ENCODE measurements at places on chromosomes 5 and 9.

DNA sequence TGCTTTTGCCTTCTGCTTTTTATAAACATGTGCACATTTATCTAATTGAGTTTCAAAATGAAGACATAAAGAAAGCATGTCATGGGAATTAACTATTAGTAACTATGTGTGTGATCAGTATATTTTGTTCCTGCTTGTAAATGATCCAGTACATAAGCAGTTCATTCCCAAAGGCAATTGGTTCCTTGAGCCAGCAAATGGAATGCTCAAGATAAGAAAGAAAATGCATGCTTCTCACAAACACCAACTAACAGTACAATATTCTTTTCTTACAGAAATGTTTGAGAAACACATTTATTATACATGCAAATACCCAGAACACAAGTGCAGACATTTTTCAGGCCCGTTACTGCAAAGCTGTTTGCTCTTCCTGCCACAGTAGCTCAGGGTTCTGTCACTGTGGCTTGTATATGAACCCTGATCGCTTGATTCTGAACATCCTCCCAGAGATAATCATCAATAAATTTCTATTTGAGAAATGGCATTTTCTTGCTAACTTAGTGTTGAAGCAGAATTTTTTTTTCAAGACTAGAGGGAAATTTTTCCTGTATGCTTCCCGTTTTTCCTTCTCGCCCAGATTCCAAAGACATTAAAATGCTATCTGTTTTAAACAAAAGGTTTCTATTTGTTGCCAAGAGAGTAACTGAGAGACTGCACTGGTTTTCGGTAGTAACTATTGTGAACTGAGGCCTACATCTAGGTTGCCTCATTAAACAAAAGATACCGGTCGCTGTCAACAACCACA, 1.9 kb downstream of the GNAQ start:
- DNase-seq: no peak

GRCh38 chr5:91328743-91329142, 54.4 kb downstream of the ARRDC3 start:
- DNase-seq: no peak

DNA sequence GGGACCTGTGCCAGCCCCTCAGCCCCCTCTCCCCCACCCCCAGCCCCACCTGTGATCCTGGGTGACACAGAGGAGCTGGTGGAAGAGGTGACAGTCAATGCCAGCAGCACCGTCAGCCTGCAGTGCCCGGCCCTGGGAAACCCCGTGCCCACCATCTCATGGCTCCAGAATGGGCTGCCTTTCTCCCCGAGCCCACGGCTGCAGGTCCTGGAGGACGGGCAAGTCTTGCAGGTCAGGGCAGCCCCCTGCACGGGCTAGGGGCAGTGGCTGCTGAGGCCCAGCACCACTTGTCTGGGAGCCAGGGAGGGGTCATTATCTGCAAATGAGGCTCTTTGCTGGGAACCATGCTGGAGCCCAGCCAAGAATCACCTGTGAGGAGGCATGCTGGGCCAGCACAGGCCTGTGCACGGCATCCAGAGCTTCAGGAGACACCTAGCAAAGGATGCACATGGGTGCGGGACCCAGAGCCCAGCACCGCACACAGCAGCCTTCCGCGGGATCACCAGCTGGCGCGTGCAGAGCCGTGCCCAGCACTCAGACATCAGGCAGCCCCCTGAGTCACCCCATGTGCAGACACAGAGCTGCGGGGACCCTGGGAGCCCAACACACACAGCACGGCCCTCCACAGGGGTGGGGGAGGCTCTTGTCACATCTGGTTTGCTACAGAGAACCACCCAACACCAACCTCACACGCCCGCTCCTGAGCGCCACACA, 62.0 kb upstream of the ASS1 start:
- DNase-seq: no peak

GRCh38 chr5:74556006-74556405, 84.5 kb downstream of the ENC1 start:
- no peak for DNase-seq

GRCh38 chr5:177984584-177985206, 11.3 kb downstream of the PROP1 start:
- DNase-seq: no peak

GRCh38 chr5:35316611-35317274, 86.5 kb upstream of the PRLR start:
- DNase-seq: no peak

GRCh38 chr5:172890659-172891058, 56.6 kb downstream of the ERGIC1 start:
- DNase-seq: no peak

DNA sequence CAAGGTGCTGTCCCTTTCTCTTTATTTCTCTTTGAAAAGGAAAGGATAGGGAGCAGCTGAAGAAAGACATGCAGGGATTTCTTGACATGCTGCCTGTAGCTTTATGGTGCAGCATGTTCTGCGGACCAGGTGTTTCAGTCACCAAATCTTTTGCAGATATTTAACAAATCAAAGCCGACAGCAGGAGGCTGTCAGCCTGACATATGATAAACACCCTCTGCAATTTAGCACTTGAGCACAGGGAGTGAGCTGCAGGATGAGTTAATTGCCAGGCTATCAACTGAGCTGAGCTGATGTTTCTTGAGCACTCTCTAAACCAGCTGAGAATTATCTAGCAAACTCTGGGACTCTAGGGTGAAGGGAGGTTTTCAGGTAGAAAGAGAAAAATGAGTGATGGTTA, 212.8 kb upstream of the ATP10B start:
- DNase-seq: no peak

GRCh38 chr5:150035139-150035895, 34.8 kb downstream of the HMGXB3 start:
- DNase-seq: no peak

DNA sequence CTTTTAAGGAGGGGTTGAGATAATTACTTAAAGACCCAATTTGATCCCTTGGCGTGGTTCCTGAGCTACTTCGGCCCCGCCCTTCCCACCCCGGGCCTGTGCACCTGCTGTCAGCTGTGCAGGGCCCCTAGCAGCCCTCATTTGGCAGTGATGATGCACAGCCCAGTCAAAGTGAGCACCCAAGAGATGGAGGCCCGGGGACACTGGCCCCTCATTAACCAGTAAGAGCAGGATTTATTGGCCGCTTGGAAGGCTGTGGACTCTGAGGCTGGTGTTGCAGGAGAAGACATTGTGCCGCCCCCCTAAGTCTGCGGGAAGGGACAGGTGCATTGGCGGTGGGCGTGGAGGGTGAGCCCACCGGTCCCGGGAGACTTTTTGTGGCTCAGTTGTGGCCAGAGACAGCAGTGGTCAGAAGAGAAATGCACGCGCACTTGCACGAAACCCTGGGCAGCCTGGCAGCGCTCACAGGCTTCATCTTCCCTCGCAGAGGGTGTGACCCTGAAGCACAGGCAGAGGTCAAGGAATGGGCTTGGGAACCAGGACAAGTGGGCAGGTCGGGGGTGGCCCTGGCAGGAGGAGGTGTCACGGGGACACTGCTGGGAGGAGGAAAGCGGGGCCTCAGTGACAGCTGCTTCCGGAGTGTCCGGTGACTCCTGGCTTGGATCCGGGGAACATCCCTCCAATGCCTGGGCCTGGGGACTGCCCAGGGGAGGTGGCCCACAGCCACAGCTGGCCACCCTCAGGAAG, 74.0 kb upstream of the RXRA start:
- no peak for DNase-seq

DNA sequence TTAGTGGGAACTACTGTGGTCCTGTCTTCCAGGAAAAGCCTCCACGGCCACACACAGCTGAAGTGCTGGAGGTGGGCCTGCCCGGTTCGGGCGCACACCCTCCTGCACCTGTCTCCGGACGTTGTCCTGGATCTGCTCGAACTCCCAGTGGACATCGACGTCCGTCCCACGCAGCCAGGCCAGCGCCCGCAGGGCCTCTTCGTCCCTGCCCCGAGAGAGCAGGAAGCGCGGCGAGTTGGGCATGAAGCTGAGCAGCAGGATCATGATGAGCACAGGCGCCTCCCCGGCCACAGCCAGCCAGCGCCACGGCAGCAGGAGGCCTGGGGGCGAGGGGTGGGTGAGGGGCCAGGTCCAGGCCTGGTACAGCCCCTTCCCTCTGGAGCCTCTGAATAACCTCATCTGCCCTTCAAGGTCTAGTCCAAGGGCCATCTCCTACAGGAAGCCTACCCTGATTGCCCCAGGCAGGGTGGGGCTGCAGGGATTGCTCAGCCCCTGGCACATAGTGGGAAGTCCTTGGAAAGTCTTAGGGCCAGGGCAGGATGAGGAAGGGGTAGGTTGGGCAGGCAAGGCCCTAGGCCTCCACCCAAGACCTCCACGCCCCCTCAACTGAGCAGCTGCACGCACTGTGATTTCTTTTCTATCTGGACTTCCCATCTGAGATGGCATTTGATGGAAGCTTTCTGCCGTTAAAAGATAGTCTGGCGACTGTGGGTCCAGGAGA, 3.4 kb downstream of the SLC2A6 start:
- DNase-seq: no peak

DNA sequence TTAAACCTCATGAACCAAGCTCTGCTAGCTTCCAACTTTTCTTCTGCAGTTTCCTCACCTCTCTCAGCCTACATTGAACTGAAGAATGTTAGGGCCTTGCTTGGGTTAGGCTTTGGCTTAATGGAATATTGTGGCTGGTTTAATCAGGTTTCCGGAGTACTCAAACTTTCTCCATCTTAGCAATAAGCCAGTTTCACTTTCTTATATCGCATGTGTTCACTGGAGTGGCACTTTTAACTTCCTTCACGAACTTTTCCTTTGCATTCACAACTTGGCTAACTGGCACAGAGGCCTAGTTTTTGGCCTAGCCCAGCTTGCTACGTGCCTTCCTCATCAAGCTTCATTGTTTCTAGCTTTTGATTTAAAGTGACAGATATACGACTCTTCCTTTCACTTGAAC, 81.0 kb upstream of the MAST4 start:
- DNase-seq: no peak

GRCh38 chr9:108269371-108269770, 586.4 kb downstream of the ACTL7B start:
- no peak for DNase-seq

DNA sequence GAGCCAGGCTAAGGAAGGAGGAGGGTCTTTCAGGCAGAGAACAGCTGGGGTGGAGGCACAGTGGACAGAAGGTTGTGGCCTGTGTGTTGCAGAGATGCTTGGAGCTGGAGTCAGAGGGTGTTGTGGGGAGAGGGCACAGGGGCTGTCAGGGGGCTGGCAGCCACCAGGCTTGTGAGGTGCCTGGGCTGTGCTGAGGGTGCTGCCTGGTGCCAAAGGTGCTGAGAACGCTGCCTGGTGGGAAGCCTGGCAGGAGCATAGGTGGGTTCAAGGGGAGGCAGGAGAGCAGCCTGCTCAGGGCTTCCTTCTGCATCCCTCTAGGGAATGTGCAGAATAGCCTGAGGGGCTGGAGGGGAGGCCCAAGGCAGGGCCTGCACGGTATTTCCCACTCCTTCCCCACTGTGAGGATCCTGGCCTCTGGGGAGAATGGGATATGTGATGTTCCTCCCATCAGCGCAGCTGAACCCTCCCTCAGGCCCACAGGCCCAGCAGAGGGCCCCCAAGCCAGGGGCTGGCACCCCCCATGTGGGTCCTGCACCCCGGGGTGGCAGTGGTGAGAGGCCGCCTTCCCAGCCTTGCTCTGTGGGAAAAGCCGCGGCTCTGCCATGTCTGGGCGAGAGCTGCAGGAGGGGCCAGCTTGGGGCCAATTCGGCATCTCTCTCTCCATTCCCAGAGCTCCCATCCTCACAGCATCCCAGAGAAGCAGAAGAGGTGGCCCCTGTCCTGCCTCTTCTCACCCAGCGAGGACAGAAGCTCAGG, 76.3 kb downstream of the CACNA1B start:
- DNase-seq: no peak

DNA sequence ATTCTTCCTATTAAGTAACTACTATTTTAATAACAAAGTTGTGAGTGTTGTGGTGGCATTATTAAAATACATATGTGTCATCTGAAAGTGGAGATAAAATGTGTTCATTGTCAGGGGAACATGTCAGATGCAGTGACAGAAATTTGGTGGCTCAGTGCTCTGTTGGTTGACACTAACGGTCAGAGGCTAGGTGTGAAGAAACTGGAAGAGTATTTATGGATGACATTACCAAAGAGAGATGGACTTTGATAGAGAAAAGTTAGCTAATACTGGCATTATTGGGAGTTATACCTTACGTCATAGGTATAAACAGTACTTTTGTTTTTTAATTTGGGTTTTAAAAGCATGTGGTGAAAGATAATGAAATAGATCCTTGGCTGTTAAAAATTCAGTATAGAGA, 33.7 kb downstream of the PAM start:
- no peak for DNase-seq

DNA sequence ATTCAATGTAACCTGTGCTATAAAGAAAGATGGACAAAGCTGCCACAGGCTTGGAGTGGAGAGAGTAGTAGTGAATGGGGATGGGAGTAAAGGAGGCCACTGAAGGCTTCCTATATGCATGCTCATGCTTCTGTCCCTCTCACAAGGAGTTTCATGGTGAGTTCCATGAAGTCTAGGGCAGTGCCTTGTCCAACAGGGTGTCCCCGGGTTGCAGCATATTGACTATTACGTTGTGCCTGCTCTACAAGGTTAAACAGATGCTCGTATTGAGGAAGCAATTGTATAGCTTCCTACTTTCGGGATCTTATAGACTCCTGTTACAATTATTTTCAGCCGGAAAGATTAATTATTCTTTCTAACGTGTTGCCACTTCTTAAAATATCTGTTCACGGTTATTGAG, 129.1 kb upstream of the PIK3R1 start:
- no peak for DNase-seq
